ENCODE measurements at places on chromosomes 7 and 10.

DNA sequence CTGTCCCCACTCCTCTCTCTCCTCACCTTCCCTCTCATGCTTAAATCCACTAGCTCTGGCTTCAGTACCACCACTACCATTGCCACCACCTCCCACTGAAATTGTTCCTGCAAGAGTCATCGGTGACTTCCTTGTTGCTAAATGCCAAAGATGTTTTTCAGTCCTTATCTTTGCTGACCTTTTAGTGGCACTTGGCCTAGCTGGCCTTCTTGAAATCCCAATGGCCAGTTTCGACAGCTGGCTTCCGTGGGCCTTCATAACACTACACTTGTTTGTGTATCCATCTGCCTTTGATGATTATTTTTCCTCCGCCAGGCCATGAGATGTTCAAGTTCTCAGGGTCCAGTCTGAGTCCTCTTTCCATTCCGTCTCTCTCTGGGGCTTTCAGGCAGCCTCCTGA is 118.2 kb upstream of the NANOS1 start:
- DNase-seq = no peak

GRCh38 chr7:901388-902154 is 25.2 kb downstream of the GET4 start:
- DNase-seq = peak; percentile 85

- DNase-seq = no peak
Observed at GRCh38 chr10:79376078-79376628, 28.9 kb downstream of the PPIF start.

GRCh38 chr7:130844811-130845580 is 111.0 kb upstream of the KLF14 start:
- no peak for DNase-seq

DNA sequence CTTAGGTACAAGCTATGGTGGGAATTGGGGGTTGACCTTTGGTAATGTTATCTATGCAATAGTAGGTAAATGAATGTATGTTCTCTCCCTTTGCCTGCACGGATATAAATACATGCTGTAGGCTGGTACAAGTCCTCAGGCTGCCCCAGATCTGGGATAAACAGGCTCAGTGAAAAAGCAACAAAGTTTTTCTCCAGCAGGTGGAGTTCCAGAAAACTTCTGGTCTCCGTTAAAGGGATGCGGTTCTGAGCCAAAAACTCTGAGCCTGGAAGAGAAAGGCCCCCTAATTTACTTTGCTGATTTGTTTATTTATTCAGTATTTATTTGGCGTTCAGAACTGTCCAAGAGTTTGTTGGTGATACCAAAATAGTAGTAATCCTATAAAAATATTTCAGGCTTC is 204.7 kb downstream of the ADRA2A start:
- no peak for DNase-seq

DNA sequence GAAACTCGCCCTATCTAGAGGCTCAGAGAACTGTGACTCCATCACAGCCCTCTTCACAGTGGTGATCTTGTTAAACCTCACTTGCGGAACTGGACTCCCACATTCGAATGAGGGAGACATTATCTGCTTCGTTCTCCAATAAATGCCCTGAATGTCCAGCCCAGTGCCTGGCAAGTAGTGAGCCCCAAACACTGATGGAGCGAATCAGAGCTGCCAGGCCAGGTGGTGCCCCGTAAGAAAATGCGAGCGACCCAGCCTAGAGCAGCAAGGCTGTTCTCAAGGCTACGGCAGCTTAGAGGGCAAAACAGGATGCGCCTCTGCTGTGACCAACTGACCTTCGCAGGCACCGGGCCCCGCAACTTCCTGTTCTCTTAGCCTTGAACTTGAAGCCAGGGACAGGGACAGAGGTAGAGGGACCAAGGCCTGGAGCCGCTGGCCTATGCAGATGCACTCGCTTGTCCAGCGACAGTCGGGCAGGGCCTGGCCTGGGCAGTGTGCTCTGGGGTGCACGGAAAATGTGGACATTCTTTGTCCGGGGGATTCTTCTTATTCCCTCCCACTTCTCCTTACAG is 217.6 kb downstream of the TCERG1L start:
- DNase-seq = no peak

DNA sequence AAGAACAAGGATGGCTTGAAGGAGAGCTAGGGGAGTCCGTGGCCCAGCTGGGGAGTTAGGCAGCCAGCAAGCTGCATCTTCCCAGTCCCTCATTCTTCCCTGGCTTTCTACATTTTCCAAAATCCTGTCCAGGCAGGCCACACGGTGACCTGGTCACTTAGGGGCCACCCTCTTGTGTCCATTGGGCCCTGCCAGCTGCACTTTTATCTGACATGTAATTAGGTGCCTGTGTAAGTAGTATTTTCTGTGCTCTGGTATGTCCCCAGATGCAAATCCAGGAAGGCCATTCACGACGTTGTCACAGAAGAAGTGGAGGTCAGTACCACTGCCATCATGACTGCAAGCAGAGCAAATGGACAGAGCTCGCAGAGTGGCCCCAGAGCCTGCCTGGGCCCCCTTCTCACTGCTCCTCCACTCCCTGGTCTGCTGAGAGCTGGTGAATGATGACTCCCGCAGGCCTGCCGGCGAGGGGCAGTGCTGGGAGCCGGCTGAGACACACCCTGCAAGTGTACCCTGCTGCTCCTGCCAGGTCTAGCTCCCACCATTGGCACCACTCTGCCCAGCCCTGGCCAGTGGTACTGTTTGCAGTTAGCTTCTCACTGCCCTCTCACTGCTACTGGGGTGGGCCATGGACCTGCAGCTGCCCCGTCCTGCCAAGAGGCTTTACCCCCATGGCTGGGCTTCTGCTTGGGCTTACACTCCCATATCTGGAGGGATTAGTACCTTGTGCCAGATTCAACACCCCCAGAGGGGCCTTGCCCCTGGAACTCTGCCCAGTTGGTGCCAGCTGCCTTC is 98.2 kb downstream of the GLRX3 start:
- no peak for DNase-seq

- no peak for DNase-seq
Observed at GRCh38 chr10:99648717-99649116, 10.6 kb upstream of the ENTPD7 start.

DNA sequence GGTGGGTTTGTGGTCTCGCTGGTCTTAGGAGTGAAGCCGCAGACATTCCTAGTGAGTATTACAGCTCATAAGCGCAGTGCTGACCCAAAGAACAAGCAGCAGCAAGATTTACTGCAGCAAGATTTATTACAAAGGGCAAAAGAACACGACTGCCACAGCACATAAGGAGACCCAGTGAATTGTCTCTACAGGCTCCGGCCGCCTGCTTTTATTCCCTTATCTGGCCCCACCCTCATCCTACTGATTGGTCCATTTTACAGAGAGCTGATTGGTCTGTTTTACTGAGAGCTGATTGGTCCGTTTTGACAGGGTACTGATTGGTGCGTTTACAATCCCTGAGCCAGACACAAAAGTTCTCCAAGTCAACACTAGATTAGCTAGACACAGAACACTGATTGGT is 82.1 kb downstream of the VIPR2 start:
- no peak for DNase-seq

GRCh38 chr7:108771853-108772252 is 202.2 kb downstream of the DNAJB9 start:
- no peak for DNase-seq

DNA sequence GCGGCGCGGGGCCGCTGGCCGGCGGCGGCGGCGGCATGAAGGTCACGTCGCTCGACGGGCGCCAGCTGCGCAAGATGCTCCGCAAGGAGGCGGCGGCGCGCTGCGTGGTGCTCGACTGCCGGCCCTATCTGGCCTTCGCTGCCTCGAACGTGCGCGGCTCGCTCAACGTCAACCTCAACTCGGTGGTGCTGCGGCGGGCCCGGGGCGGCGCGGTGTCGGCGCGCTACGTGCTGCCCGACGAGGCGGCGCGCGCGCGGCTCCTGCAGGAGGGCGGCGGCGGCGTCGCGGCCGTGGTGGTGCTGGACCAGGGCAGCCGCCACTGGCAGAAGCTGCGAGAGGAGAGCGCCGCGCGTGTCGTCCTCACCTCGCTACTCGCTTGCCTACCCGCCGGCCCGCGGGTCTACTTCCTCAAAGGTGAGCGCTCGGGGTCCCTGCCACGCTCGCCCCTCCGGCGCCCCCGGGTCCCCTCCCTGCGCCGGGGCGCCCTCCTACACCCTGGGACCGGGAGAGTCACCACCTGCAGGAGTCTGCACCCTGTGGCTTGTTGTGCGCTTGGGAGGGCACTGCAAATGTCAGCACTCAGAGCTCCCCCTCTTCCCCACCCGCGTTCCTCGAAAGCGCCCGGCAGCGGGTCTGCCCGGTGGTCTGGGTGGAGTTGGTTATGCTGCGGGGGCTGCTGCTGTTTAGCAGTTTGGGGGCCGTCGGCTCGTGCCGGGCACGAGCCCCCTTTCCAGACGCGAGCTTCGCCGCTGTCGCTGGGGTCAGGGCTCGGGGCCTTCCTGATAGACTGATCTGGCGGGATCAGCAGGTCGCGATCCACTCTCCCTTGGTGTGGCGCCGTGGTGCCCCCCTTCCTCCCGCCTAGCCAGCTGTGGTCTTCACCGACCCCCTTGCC is 627 bp downstream of the DUSP5 start:
- DNase-seq = no peak

DNA sequence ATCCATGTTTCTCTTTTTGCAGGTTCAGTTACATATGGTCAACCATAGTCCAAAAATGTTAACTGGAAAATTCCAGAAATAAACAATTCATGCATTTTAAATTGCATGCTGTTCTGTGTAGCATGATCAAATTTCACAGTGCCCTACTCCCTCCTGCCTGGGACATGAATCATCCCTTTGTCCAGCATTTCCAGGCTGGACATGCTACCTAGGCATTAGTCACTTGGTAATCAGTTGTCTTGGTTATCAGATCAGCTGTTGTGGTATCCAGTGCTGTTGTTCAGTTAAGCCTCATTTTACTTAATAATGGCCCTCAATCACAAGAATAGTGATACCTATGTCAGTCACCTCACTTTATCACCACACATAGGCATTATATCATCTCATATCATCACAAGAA is 7.3 kb upstream of the PNLIP start:
- no peak for DNase-seq

- no peak for DNase-seq
Observed at GRCh38 chr10:11667756-11668155, 56.3 kb upstream of the USP6NL start.

- DNase-seq = no peak
Observed at GRCh38 chr7:1127001-1127400, 33.0 kb downstream of the ZFAND2A start.

DNA sequence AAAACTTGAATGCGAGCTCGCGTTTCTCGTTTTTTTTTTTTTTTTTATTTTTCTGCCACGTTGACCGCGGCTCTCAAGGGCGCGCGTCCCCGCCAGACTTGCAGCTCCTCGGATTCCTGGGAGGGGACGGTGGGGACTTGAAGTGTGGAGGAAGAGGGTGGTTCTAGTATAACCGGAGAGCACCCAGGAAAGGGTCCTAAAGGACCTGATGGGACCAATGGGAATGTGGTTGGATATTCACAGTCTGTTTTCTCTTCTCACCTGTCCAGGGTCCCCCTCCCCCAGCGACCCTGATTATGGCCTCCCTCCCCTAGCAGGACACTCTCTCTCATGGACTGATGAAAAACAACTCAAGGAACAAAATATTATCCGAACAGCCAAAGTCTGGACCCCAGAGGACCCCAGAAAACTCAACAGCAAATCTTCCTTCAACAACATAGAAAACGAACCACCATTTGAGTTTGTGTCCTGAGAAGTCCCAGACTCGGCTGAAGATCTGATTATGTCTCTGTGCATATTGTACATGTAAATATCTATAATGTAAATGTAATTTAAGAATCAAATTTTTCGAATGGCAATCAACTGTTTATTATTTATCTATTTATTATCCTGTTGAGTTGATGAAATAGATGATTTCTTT is 1.4 kb downstream of the PTF1A start:
- no peak for DNase-seq

DNA sequence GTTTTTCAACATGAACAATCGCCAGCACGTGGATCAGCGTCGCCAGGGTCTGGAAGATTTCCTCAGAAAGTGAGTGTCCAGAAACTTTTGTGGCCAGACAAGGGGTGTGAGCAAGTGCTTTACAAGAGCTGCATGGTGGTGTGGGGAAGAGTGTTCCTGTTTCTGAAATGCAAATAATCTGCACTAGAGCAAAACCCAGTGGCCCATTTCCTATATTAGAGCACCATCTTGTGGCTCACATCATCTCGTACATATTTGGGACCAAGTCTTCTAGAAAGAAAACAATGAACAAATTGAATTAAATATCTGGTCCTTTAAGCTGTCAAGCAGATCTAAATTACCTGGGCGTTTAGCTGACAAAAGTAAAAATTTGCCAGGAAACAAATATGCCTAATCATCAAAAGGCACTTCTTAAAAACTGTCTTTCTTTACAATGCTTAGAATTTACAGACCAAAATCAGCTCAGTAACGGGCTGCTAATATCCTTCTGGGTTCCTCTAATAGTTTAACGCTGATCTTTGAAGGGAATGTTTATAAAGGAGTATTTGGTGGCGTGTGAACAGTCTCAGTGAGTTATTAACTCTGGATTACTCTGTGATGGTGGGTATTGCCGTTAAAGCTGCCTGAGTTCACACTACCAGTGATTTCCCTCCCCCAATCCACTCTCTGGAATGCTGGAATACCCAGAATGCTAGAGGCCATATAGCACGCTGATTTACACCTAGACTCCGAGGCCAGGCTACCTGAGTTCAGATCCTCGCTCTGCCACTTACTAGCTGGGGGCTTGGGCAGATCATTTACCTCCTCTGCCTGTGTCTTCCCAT is 73.6 kb downstream of the SNX10 start:
- peak; percentile 83 for DNase-seq

DNA sequence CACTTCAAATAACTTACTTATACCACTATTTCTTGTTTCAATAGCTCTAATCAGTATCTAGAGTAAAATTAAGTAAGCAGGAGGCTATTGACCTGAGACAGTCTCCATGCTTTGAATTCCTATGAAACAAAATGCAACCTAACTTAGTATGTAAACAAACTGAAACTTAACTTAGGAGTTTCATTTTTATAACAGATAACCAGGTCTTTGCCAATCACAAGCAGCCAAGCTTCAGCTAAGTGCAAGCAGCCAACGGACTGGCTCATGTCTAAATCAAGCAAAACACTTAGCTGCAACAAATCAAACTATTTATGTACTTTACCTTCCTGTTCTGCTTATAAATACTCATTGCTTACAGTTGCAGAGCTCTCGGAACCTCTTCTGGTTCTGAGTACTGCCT is 4.4 kb upstream of the GSTK1 start:
- no peak for DNase-seq

- no peak for DNase-seq
Observed at GRCh38 chr10:71721313-71721712, 1.7 kb upstream of the C10orf105 start.

Data from globus pallidus (tissue), 1 donor.